Stimulated activated CD4-positive, alpha-beta T cell treated with anti-CD3 and anti-CD28 coated beads, Interleukin-15, amount 100 ng/mL, for 1 hour (primary cell): ENCODE measurements at places on chromosomes 3 and 15.

DNA sequence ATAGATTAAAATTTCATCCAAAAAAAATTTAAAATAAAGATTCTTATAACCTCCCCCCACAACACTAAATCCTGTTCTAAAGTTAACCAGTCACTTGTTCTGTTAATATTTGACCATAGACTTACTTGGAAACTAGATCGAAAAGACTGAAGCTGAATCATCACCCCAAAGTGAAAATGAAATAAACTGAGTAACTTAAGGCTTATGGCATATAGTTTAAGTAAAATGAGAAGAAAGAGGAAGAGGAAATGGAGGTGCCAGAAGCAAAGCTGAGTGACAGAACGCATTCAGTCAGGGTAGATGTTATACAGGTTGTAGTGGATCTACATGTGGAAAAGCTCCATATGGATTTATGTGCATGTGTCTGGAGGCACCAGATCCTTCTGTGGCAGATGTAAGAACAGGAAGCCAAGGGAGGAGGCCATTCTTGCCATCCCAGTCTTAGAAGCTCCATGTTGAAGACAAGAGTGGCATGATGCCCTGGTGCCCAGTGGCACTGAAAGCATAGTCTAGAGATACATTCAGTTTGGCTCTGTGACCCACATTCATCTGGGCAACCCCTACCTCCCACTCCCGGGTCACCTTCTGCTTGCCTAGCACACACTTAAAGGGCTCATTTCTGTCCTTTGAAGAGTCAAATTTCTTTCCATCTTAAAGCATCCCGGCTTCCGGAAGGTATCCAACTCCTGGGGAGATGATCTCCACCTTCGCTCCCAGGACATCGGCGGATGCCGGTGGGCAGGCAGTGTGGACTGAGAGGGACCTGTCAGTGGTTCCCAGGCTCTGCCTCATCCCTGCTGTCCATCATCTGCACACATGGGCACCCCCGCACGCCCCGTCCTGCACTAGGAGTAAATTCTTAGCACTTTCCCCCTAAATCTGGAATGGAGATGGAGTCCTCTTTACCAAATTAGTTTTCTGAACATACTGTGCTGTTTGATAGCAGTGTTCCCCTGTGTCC is 90.8 kb downstream of the NEO1 start:
- DNase-seq: no peak

DNA sequence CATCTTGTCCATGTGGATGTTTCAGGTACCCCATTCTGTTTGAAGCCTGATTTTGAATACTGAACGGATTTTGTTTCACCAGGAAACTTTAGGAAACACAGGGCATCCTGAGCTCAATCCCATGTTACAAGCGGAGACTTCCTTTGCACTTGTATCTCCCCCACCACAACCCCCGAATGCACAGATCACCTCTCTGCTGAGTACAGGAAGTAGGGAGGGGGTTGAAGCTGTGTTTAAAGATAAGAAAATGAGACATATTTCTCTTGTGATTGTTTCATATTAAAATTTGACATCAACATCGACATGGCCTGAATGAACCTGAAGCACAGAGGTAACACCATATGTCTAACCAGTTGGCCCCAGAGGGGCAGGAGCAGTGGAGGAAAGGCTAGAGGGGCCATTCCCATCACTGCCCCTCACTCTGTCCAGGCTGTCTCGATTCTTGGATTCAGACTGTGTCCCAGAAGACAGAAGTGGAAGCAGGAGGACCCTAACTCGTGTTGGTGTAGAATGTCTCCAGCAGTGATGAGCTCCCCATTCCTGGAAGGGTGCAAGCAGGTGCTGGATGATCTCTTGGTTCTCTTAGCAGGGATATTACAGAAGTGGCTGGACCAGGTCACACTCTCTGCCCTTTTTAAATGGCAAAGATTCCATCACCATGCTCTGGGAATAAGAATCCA is 59.6 kb upstream of the IQSEC1 start:
- DNase-seq: no peak

GRCh38 chr3:107209302-107209990 is 167.8 kb upstream of the CCDC54 start:
- no peak for DNase-seq

- DNase-seq: no peak
These were observed 11.6 kb downstream of the TAMM41 start for GRCh38 chr3:11835028-11835639.

- DNase-seq: no peak
These were observed 77.5 kb downstream of the THSD4 start for GRCh38 chr15:71192816-71193215.

DNA sequence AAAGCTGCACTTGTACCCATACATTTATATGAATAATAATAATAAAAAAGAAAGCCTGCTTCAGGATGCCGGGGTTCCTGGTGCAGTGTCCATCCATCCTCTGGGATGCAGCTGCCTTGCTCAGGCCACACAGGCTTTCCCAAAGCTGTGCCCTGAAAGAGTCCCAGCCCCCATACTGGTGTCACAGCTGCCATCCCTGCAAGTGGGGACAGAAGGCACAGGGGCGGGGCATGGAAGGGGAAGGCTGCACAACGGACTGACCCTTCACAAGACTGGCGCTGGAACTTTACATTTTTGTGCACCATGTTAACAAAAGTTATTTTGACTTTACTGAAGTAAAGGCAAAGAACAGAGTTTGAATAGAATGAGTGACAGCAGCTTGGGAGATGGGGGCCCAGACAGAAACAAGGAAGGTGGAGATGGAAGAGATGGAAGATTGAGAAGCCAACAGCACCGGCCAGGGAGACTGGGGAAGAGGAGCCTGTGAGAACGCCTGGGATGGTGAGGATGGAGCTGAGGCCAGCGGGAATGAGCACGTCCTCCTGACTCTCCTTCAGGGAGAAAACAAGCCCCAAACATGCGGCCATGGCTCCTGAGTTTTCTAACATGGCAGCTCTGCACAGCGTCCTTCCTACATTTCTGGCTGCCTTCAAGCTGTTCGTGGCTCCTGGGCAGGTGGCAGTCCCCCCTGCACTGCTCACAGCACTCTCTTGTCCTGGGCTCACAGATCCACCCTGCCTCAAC is 73.1 kb downstream of the ABTB1 start:
- no peak for DNase-seq

GRCh38 chr3:71524672-71525071 is 58.9 kb downstream of the FOXP1 start:
- DNase-seq: no peak

DNA sequence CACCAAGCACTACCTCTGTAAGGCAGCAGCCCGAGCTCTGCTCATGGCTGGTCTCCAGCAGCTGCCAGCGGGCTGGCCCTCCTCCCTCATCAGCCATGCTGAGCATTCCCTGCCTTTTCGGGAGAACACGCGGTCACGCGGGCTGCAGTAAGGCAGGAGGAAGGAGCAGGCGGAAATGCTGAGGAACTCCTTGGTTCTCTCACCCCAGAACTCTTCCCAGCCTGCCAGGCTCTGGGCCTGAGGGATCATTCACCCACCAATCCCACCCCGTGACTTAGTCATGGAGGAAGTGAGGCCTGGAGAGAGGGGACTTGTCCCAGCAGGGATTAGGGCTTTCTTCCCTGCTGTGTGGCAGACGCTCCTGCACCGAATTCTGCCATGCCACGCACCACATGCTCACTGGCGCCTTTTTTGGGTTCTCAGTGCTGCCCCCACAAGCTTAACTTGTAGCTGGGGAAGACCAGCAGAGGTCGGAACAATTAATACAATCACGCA is 42.9 kb upstream of the RPL32 start:
- DNase-seq: no peak

- no peak for DNase-seq
These were observed 24.5 kb downstream of the NEDD4 start for GRCh38 chr15:55968923-55969322.

- no peak for DNase-seq
These were observed 197.5 kb downstream of the UBE3A start for GRCh38 chr15:25241241-25241801.

- no peak for DNase-seq
These were observed 420.4 kb downstream of the PDCD6IP start for GRCh38 chr3:34218706-34219385.

DNA sequence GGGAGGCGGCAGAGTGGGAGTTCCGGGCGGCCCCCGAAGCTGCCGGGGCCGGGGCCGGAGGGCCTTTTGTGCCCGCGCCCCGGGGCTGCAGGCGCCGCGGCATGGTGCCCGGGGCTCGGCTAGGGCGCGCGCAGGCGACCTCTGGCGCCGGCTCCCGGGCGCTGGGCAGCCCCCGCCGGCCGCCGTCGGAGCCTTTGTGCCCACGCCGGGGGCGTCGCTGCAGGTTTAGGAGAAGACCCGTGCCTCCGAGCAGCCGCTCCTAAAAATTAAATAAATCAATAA is 299 bp downstream of the PAQR9 start:
- no peak for DNase-seq

DNA sequence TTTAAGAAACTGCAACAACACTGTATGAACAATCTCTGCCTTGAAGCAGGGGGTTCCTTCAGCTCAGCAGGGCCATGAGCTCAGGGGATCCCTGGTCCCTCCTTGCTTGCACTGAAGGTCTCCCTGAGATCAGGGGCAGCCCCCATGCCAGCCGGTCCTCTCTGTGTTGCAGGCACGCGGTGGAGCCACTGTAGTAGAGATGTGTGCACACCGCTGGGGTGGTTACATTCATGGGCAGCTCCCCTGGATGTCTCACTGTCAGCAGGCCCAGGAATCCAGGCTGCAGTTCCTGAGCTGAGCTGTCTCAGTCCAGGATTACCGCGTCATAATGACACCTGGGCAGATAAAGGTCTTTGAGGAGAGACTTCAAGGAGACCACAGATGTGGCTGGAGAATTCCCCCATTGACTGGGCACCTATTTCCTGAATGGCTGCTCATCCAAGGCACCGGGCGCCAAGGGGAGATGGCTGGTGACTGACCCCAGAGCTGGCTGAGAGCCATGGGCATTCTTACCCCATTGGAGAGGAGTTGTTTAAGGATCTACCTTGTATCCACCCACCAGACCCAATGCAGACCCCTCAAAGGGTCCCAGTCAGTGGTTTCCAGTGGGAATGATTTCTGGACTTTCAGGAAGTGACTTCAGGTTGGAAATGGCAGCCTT is 10.4 kb upstream of the KLF13 start:
- no peak for DNase-seq

DNA sequence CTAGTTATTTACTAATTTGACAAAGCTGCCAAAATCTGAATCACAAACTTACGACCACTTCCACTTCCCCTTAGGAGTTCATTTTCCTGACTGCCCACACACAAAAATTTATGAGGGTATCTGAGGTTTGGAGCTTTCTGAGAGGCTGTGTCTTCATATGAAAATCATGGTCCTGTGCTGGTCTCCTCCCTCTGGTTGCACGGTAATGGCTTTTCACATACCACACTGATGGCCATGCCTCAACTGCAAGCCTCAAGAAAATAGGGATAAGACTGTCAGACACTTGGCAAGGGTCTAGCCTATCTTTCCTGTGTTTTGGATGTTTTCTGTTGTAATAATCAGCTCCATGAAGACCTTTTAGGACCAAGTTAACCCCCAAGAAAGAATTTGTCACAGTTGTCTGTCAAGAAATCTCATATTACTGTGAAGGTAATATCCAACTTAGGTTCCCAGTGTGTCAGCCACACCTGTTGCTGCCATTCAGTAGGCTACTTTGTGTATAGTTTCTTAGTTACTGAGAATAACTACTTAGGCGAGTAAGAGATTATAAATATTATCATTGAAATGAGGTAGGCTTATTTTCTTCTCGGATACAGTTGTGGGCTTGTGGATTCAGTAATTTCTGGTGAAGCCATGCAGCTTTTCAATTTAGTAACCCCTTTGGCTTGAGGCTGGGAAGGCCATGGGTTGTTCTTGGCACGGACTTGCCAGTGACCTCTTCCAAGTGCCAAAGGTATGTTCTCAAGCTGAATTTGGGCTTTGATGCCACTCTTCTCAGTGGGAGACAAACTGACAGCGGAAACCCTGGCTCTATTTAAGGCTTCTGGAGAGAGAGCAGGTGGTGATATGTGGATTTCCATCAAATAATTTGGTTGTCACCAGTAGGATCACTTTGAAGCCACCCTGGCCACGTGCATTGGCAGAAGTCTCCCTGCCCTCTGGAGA is 101.1 kb downstream of the RYR3 start:
- DNase-seq: no peak
